ENCODE measurements at places on chromosomes 5 and 9. TPM values are rescaled to one million over a fixed set of nuclear protein-coding genes. Genes with fewer than 3 reads are reported as not detected.

SLIT3 gene
- total RNA-seq = 0.22 TPM

GKAP1 gene
- total RNA-seq = 33.4 TPM

FAM169A gene
- total RNA-seq = 23.8 TPM

DDX4 gene
- 0.09 TPM for total RNA-seq

- H3K4me1 ChIP-seq = no peaks in the 10 kb centered on the region
- peaks cover 9% of the 10 kb centered on the region for H3K27me3 ChIP-seq
- H3K36me3 ChIP-seq = no peaks in the 10 kb centered on the region
- no peak overlapping the region for H3K4me3 ChIP-seq
Measured at GRCh38 chr9:36031774-36032555, 4.7 kb upstream of the RECK start.
